ENCODE measurements at places on chromosomes 16 and 17. TPM values are rescaled to one million over a fixed set of nuclear protein-coding genes. Genes with fewer than 3 reads are reported as not detected.
A peak's percentile ranks its signal among the peaks of the same experiment; 100 is the strongest.

Gene NR1D1
- 3.4 TPM for total RNA-seq

DNA sequence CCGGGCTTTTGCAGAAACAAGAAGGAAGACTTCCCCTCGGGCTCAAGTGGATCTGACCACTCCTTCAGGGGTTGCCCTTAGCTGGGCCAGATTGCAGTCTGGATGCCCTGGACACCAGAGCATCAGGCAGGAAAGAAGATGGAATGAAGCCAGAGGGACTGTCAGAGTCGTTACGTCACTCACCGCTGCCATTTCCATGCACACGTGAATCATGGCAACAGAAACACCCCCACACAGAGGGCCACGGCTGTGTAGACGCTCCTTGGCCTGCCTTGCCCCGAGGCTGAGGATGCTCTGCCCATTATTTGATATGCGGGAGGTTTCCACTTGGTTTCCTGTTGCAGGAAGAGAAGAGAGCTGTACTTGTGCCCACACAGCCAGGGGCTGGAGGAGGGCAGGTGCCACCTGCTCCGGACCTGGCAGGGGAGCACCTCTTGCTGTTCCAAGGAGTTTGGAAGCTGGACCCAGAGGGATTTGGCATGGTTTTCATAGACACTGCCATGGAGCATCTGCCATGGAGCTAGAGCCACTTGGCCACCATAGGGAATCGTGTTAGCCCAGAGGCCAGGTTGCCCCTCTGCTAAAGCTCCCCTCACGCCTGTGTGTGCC is 29.4 kb downstream of the RBFOX3 start:
- no peak for DNase-seq

DNA sequence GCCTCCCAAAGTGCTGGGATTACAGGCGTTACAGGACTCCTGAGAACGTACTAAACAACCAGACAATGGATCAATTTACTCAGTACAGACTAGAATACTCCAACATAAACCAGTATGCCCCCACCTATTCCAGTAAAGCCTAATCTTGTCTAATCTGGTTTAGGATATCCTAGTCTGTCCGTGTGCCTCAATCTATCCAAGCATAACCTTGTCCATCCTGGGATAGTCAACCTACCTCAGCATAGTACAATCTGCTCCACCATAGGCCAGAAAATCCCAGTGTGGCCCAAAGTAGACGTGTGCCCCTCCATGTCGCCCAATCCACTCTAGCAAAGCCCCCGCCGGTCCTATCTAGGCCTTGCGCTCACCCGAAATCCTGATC is 625 bp downstream of the DVL2 start:
- peak; percentile 71 for DNase-seq

DNA sequence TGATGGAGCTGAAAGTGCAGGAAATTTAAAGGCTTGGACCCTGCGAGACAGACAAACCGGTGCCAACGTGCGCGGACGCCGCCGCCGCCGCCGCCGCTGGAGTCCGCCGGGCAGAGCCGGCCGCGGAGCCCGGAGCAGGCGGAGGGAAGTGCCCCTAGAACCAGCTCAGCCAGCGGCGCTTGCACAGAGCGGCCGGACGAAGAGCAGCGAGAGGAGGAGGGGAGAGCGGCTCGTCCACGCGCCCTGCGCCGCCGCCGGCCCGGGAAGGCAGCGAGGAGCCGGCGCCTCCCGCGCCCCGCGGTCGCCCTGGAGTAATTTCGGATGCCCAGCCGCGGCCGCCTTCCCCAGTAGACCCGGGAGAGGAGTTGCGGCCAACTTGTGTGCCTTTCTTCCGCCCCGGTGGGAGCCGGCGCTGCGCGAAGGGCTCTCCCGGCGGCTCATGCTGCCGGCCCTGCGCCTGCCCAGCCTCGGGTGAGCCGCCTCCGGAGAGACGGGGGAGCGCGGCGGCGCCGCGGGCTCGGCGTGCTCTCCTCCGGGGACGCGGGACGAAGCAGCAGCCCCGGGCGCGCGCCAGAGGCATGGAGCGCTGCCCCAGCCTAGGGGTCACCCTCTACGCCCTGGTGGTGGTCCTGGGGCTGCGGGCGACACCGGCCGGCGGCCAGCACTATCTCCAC is at the start of gene NOG:
NOG (plus strand) TSS at position 54 of the 674 bp plus-strand sequence; CDS start at position 579, 525 bp downstream.
- DNase-seq = peak; percentile 83

DNA sequence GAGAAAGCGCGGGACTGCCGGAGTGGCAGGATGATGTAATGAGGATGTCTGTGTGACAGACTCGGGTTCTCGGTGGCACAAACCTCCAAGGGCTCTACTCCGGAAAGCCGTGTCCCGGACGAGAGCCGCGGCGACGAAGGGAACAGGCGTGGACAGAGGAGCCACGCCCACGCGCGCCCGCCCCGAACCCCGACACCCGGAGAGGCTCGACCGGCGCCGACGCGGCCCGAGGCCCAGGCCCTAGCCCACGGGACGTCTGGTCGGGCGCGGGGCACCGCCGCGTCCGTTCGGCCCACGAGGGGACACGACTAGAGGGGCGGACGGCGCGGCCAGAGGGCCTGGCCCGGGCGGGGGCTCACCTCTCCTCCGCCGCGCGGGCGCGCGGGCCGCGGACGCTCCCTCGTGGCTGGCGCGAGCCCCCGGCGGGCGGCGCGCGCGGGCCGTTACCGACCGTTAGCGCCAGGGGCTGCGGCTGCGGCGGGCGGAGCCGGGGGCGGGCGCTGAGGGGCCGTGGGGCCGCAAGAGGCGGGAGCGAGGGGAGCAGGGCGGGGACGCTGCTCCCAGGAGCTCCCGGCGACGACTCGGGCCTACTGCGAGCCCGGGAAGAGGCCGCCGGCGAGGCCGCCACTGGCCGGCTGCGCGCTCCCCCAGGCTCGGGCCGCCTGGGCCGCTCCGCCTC is 2.1 kb upstream of the IRX5 start:
- DNase-seq = peak; percentile 58

DNA sequence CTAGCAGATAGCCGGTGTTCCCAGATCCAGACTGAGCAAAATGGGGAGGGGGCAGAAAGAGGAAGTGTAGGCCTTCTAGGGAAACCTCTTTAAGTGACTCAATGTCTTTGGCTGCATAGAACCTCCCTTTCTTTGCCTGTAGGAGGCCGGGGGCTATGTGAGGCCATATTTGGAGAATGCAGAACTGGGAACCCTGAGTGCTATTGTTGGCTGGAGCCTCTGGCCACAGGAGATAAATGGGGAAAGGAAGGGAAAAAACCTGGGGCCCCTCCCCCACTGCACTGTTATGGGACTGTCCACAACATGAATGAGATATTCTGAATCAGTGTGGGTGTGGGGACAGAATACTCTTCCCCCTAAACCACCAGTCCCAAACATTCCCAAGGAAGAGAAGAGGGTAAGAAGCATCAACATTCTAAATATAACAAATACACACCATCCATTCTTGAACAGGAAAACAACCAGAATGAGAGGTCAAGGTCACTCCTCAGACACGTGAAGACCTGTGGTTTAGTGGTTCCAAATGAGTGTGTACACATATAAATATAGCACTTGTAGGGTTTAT is 2.4 kb downstream of the VPS25 start:
- no peak for DNase-seq

Gene HSD3B7
- total RNA-seq = 8.2 TPM

DNA sequence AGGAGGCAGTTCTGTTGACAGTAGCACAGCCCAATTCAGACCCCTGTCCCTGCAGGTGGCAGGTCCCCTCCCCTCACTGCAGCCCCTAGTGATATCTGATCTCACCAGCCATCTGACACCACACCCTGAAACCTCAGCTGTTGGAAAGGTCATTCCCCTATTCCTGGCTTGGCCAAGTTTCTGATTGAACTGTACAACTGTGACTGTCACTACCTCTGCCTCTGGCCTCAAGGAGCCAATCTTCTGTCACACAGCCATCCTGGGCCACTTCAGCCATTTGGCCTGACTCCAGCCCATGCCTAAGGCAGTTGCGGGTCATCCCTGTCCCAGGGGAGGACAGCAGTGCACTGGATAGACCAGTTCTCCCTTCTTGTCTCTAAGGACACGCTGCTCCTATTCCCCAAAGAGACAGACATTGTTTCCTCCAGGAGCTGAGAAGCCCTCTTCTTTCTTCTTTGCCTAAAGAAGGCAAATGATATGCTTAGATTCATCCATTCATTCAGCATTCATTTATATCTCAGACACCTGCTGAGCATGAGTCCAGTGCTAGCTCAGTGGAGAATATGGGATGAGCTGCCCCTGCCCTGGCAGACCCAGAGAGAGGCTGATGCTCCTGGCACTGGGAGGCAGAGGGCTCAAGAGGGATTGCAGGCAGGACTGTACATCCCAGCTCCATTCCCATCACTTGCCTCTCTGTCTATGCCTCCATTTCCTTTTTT is 4.6 kb upstream of the ALDOA start:
- DNase-seq = no peak

Gene KRTAP16-1
- not detected for total RNA-seq

GRCh38 chr16:30761928-30762902 is at the start of the genes CFAP119 and RNF40:
CFAP119 (minus strand) TSS chr16:30762062; CDS start chr16:30761748, 314 bp downstream.
RNF40 (plus strand) TSS chr16:30762322; CDS start chr16:30762546, 224 bp downstream.
- DNase-seq = peak; percentile 100

- DNase-seq = peak; percentile 83
Measured at GRCh38 chr16:21159281-21159951, 942 bp downstream of the LDAF1 start.

GRCh38 chr17:71335212-71335611 is 785.6 kb upstream of the SOX9 start:
- DNase-seq = no peak

Gene FLII
- 199 TPM for total RNA-seq

DNA sequence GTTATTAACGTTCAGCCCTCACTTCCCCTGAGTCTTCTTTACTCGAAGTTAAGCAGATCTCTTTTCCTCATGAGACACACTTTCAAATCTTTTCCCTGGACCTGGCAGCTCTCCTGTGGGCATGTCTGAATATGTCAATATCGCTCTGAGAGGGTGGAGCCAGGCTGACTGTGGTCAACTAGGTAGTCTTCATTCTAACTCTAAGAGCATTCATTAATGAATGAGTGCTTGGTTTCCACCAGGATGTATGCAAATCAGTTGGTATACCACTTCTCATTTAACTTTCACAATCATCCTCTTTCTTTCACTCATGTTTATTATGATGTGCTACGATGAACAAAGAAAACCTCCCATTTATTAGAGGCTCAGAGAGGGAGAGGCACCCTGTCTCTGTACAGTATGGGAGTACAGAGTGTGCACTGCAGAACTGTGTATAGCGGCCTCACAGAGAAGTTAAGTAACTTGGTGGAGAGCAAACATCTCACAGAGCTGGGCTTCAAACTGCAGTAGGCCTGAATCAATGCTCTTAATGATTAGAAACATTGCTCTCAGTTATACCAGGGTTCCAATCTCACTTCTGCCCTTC is 39.9 kb downstream of the OTOA start:
- DNase-seq = no peak

DNA sequence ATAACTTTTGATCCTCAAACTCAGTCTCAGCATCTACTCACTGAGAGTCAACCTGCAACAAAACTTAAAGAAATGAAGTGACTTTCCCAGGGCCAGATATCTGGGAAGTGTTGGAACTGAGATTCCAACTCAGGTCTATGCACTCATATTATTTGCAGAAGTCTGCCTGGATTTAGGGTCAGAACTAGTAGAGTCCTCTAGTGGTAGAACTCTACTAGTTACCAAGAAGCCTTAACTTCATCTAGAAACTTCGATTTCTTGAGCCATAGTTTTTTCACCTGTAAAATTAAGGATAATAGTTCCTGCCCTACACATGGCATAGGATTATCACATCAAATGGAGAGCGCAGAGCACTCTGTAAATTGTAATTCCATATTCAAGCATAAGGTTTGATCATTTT is 23.4 kb upstream of the KRT24 start:
- DNase-seq = peak; percentile 39

DNA sequence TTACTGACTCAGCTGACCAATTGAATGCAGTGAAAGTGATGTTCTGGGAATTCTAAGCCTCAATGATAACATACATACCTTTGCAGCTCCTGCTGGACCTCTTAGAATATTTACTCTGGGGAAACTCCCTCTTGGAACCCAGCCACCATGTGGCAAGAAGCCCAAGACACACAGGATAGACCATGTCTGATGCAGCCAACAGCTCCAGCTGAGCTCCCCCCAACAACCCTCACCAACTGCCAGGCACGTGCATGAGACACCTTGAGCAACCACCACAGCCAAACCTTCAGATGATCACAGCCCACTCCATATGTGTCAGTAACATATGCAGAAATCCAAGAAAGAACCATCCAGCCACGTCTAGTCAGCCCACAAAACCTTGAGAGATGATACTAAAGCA is 53.0 kb downstream of the XYLT1 start:
- DNase-seq = no peak

GRCh38 chr16:7644176-7644575 is 311.5 kb downstream of the RBFOX1 start:
- DNase-seq = no peak

GRCh38 chr16:10128397-10129258 is 53.6 kb downstream of the GRIN2A start:
- DNase-seq = no peak

GRCh38 chr17:82956726-82957468 is 117.1 kb upstream of the ZNF750 start:
- DNase-seq = peak; percentile 54

Gene METTL23
- total RNA-seq = 54.4 TPM

Gene CLEC3A
- 0.67 TPM for total RNA-seq

Gene ASGR1
- 12.3 TPM for total RNA-seq

GRCh38 chr17:15920758-15921239 is 24.1 kb upstream of the ADORA2B start:
- no peak for DNase-seq

Gene SLC25A19
- 31.0 TPM for total RNA-seq

DNA sequence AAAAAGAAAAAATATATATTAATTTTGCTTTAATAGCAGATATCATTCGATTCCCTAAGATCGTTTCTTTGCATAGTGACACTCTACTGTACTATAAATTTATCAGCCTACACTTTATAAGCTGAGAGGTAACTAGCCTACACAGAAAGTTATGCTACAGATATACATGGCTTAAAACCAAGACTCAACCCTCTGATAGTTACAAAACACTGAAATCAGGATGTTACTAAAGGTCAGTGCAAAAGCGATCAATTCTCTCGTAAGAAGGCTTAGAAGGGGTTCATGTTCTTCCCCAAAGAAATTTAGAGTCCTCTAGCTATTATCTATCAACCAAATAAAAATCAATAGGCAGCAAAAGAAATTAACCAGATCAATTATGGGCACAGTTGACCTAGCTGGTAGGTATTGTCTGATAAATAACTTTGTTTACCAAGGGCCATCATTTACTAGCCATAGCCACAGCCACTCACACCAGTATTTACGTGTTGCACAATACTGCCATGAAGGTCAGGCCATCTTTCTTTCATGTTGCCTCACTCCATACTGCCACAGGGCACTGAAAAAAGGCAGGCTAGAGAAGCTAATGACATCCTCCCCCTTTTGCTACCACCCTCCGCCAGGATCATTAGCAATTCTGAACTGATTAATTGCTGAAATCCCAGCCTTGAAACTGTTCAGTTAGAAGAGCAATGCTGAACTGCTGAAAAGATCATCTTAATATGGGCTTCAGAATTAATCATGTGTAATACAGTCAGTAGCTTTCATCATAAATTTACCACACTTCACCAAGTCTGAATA is 43.7 kb downstream of the RND2 start:
- no peak for DNase-seq

DNA sequence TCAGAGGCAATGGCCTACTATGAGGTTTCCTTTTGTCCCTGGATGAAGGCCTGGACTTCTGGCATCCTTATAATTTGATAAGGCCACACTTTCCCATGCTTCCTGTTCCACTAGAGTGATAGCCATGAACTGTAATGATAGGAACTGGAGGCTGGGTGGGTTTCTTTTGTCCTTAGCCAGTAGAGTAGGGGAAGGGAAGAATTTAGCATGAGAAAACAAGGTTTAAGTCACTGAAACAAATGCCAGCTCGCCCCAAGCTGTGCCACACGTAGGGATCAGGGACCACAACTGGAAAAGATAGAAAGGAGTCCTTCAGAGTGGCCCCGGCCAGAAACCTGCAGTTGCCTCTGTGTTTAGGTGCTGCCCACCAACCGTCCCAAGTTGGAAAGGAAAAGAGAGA is 80.9 kb upstream of the C17orf78 start:
- DNase-seq = no peak

Gene TCAP
- 2.7 TPM for total RNA-seq

Gene ZPBP2
- total RNA-seq = not detected

Gene SNF8
- 98.0 TPM for total RNA-seq
